ENCODE measurements at places on chromosomes 16 and 17. TPM values are rescaled to one million over a fixed set of nuclear protein-coding genes. Genes with fewer than 3 reads are reported as not detected.
A peak's percentile ranks its signal among the peaks of the same experiment; 100 is the strongest.

Gene NUBP2
- 58.5 TPM for total RNA-seq

Gene ADAD2
- 1.8 TPM for total RNA-seq

Gene HBA2
- total RNA-seq, result not detected

DNA sequence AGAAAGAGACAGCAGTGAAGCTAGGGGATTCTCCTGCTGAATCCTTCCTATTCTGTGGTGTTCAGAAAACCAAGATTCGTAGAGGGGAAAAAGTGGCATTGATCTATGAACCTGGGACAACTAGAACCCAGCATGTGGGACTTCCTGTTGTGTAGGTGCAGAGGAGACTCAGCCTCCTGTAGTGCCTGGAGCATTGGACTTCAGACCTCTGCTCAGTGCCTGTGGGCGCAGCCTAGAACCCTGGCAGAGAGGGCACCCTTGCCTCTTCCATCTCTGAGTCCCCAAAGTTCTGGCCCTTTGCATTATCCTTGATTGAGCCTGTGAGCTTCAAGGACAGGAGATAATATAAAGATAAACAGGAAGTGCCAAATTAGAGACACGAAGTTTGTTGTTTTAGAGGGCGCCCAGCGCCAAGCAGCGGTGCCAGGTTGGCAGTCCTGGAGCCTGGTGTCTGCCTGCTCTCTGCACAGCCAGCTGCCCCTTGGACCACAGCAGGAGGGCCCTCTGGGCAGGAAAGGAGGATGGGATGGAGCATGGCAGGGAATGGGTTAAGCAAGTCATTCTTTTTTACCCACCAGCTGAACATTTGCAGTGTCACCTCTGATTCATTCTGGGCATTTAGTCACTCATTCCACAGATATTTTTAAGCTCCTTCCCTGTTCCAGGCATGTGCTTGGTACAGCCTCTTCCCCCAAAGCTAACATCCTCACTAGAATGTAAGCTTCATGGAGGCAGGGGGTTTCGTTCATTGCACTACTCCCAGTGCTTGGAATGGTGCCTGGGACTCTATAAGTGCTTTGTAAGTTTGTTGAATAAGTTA is 11.9 kb upstream of the SP6 start:
- DNase-seq, result peak; percentile 66
- peaks cover 11% of the 10 kb centered on the region for H3K4me1 ChIP-seq
- no peak overlapping the region for H3K27ac ChIP-seq
- H3K36me3 ChIP-seq, result no peaks in the 10 kb centered on the region
- H3K4me3 ChIP-seq, result no peak overlapping the region

DNA sequence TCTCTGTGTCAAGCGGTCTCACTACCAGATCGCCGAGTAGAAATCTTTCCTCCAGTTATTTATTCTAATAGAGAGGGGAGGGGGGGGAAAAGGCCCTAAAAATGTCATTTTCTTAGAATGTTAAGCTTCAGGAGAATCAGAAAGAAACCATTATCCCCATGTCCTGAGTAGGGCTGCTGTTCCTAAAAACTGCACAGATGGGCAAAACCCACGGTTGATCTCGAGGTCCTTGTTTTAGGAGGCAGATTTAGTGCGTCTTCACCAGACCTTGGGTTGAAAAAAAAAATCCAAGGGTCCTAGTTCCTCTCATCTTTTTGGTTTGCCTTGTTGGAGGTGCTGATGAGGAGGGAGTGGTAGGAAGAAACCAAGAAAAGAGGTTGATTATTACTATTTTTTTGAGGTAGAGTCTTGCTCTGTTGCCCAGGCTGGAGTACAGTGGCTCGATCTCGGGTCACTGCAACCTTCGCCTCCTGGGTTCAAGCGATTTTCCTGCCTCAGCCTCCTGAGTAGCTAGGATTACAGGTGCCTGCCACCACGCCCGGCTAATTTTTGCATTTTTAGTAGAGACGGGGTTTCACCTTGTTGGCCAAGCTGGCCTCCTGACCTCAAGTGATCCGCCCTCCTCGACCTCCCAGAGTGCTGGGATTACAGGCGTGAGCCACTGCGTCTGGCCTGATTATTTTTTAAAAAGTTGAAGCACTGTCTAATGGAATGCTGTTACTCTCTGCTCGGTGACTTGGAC is 1.4 kb downstream of the CBFB start:
- no peaks in the 10 kb centered on the region for H3K27me3 ChIP-seq
- no peaks in the 10 kb centered on the region for H3K36me3 ChIP-seq
- DNase-seq, result no peak
- peak overlapping the region; percentile 97 for H3K4me3 ChIP-seq
- no peaks in the 10 kb centered on the region for H3K4me1 ChIP-seq

Gene HOXB9
- 21.5 TPM for total RNA-seq

DNA sequence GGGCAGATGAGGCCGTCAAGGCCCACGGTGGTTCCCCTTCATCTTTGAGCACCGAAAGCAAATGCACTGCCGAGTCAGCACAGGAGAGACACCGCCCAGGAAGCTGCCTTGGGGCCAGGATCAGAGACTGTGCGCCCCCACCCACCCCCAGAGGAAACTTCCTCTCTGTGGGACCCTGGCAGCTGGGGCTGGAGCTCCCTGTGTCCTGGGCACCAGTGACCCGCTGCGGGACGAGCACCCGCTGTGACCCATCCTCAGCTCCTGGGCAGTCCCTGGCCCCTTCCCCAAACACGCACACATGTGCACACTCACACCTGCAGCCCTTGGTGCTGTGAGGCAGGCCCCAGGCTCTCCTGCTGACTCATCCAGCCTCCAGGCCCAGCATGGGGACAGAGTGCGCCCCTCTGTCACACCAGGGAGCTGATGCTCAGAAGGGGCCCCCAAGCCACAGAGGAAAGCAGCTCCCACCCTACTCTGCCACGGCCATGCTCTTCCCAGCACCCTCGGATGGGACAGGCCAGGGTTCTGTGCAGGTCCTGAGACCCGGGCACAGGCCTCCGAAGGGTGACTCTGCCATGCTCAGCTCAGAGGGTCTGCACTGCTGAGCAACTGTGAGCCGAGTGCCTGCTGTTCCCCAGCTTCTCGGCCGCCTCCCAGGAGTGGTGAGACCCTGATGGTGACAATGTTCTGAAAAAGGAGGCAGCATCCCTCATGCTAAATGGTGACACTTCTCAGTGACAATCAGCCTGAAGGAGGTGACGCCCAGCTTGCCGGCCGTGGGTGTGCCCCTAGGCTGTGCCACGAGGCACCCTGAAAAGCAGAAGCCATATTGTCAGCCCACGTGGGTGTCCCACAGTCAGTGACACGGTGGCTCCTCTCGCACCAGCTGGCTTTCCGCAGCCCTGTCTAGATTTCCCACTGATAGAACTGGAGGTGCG is 3.6 kb downstream of the PIEZO1 start:
- peak overlapping the region; percentile 95 for H3K27ac ChIP-seq
- no peaks in the 10 kb centered on the region for H3K36me3 ChIP-seq
- peaks cover 29% of the 10 kb centered on the region for H3K4me1 ChIP-seq
